ENCODE measurements at places on chromosomes 2 and 18. TPM values are rescaled to one million over a fixed set of nuclear protein-coding genes. Genes with fewer than 3 reads are reported as not detected.

DNA sequence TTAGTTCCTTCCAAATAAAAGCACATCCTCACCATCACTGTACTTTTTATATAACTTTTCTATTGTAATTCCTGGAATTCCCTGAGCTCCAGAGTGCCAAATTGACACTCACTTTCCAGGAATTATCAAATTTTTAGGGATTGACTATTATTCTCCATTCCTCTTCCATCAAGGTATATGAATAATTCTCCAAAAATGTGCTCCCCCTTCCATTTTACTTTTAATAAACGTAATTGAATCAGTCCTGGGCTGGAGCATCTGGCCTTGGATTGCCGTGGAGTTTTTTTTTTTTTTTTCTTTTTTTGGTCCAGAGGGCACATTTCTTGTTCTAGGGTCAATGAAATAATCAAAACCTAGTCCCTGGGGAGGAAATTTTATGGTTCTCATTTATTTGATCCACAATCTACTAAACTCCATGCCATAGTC lies 304.3 kb downstream of the CDCA7 start:
- no peak for DNase-seq

GRHL1 gene
- 0.31 TPM for total RNA-seq

DNA sequence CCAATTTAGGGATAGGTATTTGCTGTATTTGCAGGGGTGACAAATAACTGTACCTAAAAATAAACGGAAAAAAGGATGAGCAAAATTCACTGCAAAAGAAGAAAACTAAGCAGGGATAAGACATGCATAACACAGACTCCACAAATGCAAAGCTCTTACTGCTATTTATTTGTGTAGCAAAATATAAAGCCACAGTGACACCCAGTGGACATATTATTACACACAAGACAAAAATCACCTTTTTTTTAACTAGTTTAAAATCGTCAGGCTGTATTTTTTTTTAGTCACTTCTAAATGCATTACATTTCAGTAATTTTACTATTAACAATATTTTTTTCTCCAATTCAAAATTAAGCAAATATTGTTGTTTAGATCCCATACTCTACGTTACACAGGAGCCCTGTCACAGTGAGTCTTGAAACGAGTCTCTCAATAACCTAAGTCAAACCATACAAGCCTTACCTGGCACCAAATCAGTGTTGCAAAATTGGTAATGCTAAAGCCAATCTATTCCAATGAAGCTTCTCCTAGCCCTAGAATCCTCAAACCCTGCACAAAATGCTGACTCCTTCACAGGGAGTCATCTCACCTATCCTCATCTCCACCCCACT lies 23.7 kb downstream of the METTL4 start:
- DNase-seq, result no peak

NPAS2 gene
- total RNA-seq, result 21.7 TPM

GRCh38 chr2:161427664-161428587 lies 11.8 kb downstream of the TBR1 start:
- no peak for DNase-seq

- no peak for DNase-seq
Measured at GRCh38 chr2:223081789-223082188, 29.8 kb downstream of the KCNE4 start.

LIPG gene
- 1.5 TPM for total RNA-seq

SLC19A3 gene
- total RNA-seq, result 0.56 TPM

DNA sequence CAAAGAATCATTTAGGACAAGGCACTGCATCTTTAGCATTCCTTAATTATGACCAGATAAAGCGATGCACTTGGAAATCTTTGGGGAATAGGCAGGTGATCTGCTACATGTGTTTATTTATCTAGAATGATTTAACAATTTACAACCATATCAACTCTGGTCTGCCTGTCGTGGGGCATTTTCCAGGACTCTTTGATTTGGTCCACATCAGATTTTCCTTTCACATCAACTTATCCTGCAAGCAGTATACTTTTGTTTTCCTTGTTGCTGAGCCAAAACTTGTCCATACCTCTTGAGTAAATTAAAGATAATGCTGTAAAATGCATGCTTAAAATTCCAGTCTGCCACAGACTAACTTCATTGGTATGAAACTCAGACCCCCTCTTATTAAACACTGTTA lies 312.4 kb upstream of the TCF4 start:
- DNase-seq, result no peak

DNA sequence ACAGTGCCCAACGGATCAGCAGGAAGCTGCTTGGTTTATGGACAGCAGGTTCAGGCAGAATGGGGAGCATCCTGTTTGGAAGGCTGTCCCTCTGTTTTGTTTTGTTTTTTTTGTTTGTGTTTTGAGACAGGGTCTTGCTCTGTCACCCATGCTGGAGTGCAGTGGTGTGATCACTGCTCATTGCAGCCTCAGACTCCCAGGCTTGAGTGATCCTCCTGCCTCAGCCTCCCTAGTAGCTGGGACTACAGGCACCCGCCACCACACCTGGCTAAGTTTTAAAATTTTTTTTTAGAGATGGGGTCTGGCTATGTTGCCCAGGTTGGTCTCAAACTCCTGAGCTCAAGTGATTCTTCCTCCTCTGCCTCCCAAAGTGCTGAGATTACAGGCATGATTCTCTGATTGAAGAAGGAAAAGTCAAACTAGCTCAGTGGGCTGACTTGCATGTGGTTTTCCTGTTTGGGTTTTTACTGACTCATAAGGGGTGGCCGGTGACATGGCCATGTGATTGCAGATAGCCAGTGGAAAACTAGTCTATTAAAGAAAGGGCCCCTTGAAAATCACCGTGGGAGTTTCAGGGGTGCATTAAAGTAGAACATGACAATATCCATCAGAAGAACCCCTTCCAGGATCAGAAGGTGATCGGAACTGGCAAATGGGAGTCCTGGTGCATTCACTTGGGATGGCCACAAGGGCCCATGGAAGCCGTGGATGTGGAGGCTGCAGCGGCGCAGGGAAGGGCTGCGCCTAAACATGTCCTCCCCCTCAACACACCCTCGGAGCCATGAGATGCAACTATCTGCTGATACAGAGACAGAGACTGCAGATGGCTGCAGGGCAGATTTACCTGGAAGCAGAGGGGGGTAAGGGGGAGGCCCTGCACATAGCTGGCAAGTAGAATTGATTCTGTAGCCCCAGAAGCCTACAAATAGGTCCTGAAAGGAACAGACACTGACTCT lies 26.5 kb downstream of the AQP12B start:
- DNase-seq, result no peak

- no peak for DNase-seq
Measured at GRCh38 chr2:6676241-6676640, 189.5 kb downstream of the CMPK2 start.

- DNase-seq, result no peak
Measured at GRCh38 chr2:3429066-3429610, 49.6 kb downstream of the TRAPPC12 start.

DNA sequence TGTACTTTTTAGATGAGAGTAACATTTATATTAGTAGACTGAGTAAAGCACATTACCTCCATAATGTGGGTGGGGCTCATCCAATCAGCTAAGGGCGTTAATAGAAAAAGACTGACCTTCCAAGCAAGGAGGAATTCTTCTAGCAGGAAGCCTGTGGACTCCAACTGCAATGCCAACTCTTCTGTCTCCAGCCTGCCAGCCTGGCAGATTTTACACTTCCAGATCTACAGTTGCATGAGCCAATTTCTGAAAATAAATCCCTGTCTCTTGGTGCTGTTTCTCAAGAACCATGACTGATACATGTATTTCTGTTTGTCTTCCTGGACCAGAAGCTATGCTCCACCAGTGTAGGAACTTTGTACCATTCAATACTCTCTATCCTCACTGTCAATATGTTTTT lies 69.0 kb upstream of the LMAN1 start:
- DNase-seq, result no peak

DNA sequence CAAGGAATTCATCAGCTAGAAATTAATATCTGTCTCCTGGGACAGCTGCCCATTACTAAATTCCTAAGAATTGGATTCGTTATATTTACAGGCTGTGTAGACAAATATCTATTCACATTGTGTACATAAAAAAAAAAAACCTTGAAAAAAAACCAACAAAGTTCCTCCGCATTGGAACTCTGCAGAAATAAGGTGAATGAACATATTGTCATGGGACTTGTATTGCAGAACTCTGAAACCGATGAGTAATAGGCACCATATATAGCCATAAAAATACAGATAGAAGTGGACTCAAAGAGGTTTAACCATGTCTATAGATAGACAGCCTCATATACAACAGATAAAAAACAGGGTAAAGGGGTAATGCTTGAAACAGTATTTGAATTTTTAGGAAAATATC lies 909.9 kb upstream of the CHAC2 start:
- DNase-seq, result no peak

CFAP53 gene
- total RNA-seq, result 0.26 TPM

LRRC30 gene
- not detected for total RNA-seq

GRCh38 chr2:241844066-241844728 lies 14.5 kb downstream of the PDCD1 start:
- no peak for DNase-seq

DNA sequence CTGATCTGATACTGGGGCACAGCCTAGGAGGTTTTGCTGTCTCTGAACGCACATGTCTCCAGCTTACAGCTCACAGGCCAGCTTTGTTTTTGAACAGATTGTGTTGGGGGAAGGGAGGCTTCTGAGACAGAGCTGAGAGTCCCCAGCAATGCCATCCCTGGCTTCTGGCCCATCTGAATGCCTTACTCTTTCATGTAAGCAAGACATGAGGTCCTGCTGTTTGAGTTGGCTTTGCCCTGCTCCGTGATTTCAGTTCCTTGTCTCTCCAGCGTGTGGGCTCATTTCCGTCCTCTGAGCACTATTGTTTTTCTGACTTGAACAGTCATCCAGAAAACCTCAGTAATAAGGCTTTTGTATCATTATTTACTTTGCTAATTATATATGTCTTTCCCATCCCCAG lies 194.9 kb upstream of the TNP1 start:
- DNase-seq, result no peak

DQX1 gene
- total RNA-seq, result not detected

- DNase-seq, result peak; percentile 78
Measured at GRCh38 chr2:3642521-3643215, 15.3 kb upstream of the ALLC start.

DNA sequence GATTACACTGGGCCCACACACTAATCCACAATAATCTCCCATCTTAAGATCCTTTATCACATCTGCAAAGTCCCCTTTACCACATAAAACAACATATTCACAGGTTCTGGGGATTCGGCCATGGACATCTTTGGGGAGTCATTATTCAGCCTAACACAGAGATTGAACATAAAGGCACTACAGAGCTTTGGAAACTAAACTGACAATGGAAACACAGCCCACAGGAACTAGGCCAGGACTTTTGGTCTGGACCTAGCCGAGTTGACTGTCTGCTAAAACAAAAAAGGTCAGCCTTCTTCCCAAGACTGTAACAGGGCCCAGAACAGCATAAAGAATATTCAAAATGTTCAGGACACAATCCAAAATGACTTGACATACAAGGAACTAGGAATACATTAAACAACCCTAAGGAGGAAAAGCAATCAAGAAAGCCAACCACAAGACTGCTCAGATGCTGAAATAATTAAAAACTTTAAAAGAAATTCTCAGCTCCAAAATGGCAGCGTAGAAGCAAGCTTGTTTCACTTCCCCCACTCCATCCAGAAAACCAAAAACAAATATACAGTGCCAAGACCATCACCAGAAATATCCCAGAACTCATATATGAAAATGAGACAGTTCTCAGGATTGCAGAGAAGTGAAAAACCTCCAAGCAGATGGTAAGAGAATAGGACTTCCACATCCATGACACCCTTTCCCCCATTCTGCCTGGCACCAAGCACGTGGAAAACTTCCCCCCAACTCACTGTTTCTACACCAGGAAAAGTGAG lies 207.8 kb downstream of the ATAD2B start:
- DNase-seq, result no peak

ARL4C gene
- total RNA-seq, result 16.4 TPM

- DNase-seq, result no peak
Measured at GRCh38 chr18:64202210-64202836, 53.4 kb upstream of the LINC00305 start.

DNA sequence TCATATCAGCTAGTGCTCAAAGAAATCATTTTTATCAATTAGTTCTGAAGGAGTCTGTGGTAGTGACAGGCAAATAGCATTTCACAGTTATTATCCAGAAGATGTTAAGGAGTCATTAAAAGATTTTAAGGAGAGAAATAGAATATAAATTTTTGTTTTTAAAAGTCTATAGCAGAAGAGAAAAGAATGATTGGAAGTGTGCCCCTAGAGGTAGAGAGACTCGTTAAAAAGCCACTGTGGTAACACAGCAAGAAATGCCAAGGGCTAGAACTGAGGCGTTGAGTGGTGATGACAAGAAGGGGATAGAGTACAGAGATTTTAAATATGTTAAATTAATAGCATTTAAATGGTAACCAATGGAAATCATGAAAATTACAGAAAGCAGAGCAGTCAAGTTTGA lies 78.3 kb downstream of the VWC2L start:
- no peak for DNase-seq

DOCK10 gene
- 14.3 TPM for total RNA-seq

DNA sequence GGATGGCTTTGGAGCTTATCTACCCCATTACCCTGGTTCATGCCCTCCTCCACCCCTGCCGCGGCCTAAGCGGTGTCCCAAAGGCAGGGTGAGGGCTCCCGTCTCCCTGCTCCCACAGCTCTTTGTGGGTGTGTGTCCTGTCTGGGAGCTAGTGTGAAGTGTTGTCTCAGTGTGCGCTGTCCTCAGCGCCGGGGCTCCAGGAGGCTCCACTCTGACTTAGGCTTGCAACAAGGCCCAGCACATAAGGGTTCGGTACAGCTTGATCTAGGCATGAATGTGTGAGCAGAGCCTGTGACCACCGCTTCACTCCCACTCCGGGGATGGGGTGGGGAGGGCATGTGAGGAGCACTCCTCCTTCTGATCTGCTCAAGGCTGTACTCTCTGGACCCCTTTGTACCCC lies 1.2 kb downstream of the MC2R start:
- no peak for DNase-seq

STPG4 gene
- 0.25 TPM for total RNA-seq

DNA sequence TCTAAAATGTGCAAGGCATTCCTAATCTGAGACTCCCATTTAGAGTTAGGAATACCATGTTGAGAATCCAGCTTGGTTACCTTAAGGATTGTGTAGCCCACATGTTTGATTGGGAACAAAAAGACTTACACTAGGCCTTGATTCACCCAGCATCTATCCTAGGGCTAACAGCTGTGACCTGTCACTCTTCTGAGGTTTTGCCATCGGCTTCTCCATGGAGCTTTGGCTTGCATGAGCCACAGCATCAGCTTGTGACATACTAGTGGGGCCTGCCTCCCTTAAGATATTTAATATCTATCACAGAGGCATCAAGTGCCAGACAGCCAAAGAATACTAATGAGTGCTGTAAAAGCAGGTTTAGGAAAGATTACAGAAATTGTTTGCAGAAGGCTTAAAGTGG lies 241.3 kb upstream of the UBE2E3 start:
- no peak for DNase-seq

Data from chondrocyte (in vitro differentiated cells).